ENCODE measurements at places on chromosomes 16 and 17.

DNA sequence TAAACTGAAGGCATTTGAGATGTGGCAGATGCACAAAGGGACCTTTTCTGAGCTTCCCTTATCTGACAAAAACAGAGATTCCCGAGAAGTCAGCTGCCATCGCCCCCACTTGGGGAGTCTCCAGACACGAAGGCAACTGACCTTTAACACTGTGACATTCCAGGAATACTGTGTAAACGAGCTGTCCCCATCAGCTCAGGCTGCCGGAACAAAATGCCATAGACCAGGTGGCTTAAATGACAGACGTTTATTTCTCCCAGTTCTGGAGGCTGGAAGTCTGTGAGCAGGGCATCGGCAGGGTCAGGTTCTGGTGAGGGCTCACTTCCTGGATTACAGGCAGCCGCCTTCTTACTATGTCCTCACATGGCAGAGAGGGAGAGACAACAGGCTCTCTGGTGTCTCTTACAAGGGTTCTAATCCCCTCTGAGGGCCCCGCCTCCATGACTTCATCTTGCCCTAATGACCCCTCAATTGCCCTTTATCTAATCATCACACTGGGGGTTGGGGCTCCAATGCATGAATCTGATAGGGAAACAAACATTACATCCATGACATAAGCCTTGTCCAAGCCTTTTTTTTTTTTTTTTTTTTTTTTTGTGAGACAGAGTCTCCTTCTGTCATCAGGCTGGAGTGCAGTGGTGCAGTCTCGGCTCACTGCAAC, 178.5 kb upstream of the RPL38 start:
- no peak for DNase-seq

- DNase-seq, result no peak
These were observed 22.3 kb upstream of the CDC6 start for GRCh38 chr17:40265337-40265736.

DNA sequence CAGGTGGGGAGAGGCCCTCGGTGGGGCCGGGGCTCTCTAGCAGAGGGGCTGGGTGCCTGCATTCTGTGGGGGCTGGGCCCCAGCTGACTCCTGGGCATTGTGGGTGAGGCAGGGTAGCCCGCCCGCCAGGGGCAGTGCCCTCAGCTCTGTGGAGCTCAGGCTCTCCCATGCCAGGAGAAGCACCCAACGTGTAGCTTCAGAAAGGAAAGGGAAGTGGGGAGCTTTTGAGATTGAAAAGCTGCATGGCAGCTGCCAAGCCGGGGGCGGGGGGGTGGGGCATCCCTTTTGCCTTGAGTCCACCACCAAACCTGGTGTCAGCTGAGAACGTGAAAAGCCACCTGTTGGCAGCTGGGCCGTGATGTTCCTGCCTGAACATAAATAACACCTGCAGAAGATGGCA, 192.1 kb upstream of the CIBAR2 start:
- DNase-seq, result no peak

- no peak for DNase-seq
These were observed 820 bp downstream of the GRIN2C start for GRCh38 chr17:74858672-74859458.

DNA sequence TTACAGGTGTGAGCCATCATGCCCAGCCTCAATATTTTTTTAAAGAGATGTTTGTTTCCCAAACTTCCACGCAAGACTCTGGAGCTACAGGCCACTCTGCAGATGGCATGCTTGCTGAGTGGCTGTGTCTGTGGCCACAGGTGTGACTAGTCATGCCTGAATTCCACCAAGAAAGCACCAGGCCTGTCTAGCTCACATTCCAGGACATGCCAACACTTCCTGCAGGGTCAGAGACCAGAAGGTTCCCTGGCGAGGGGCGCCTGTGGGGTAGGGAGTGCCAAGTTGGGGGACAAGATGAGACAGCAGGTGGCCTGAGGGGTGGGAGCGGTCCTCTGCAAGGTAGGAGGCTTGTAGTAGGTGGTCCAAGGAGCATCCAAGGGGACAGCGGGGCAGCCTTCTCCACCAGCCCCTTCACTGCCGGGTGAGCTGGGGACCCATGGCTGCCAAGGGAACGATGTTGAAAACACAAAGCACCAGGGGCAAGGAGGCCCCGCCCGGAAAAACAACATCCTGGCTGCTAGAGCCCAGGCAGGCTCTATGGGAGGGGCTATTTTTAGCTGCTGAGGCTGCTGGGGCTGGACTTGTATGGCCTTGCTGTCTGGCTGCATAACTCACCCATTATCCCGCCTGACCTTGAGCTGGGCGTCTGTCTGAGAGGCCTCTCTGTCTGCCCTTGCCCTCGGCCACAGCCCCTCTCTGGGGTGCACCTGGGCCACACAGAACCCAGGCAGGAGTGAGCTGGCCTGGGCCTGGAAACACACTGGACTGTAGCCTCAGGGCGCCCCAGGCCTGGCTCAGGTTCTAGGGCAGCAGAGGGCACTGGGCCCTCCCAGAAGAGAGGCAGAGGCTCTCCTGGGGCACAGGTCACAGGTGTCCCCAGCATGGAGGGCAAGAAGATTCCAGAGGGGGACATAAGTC, 5.7 kb downstream of the TRIM47 start:
- DNase-seq, result no peak

- no peak for DNase-seq
These were observed 26.8 kb upstream of the PIK3R6 start for GRCh38 chr17:8894202-8894671.

- DNase-seq, result no peak
These were observed 19.4 kb downstream of the PRDM7 start for GRCh38 chr16:90057738-90058173.

- peak; percentile 1 for DNase-seq
These were observed 396.8 kb downstream of the NPIPA8 start for GRCh38 chr16:17939723-17940122.

DNA sequence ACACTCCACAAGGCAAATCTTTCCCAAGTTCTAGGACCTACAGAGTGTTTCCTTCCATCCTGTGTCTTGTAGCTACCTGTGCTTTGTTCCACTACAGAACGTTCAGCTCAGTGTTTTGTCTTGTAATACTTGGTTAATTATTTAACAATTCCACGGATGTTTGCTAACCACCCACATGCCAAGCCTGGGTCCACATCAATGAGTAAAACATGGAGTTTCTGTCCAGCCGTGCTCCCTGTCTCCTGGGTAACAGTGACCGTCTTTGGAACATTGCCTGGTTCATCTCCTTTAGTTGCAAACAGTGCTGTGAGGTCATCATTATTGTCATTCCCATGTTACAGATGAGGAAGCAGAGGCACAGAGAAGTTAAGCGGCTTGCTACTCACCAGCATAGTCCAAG, 41.3 kb downstream of the IRF8 start:
- DNase-seq, result no peak

GRCh38 chr17:63015824-63016223, 49.8 kb downstream of the TANC2 start:
- no peak for DNase-seq

DNA sequence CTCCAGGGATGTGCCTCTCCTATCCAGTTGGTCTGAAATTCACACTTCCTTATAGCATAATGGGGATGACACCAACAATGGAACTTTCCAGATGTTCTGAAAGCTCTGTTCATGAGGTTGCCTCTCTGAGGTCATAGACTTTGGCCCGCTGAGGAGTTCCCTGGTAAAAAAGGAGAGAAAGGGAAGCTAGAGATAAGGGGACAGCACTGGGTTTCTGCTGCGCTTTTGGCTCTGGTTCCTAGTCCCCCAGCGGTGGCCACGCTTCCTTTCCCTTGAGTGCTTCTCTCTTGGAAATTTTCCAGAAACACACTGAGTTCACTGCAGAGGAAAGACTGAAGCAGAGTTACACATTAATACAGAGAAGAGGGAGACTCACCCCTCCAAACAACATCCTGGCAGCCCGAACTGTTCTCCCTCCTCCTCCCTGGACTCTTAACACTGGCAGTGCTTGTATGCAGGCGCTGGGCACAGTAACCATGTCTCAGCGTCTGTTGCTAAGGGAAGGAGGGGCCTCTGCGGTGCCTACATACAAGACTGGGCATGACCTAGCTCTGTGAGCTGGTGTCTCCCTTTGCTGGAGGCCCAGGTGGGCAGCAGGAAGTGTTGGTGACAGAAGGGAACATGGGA, at the start of gene DNAH3:
Gene DNAH3, minus strand, starts transcription at position 472 of the 627 bp plus-strand sequence. CDS start 527 bp downstream, outside the sequence.
- DNase-seq, result no peak

- DNase-seq, result no peak
These were observed 31.0 kb downstream of the CCT6B start for GRCh38 chr17:34930283-34930682.

DNA sequence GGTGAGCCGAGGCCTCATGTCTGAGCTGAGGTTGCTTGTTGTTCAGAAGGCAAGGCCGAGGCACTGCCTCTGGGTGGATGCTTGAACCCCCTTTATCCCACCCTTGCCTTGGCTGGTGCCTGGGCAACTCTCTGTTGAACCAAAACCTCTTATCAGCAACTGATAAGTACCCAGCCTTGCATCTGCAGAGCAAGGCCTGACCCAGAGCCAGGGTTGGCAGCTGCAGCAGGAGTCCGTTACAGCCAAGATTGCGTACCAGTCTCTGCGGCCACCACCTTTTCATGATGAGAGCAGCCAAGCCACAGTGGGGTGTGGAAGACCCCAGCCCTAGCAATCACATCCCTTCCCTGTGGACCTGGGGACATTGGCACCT, 118.3 kb downstream of the RAB11FIP4 start:
- DNase-seq, result no peak

GRCh38 chr17:17151962-17152361, 54.2 kb downstream of the PLD6 start:
- no peak for DNase-seq

DNA sequence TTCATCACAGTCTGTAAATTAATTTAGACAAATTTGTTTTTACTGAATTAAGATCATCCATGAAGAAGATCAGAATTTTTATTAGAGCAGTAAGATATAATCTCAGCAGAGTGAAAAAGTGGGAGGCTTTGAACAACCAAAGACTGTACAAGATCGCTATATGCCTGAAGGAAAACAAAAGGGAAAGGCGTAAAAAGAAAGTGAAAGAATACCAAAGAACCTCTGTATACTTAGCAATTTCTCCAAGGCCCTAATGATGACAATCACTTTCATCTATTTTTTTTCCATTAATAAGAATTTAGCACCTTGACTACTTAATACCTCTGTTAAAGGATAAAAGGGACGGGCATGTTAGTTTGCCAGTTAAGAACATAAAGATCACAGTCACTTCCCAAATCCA, 38.6 kb upstream of the ABCA10 start:
- no peak for DNase-seq

DNA sequence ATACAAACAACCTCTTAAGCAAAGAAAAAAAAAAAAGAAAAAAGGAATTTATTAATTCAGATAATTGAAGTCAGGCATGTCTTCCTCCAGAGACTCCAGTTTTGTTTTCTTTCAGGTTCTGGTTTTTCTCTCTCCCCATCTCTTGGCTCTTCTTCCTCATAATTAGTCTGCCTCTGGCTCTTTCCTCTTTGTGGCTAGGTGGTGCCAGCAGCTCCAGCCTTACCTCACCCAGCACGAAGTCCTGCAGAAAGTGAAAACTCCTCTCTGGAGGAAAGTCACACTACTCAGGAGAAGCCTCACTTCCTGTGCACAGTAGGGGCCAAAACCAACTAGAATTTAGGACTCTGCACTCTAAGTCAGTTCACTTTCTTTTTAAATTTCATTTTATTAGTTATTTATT, 10.3 kb upstream of the NFAT5 start:
- no peak for DNase-seq

GRCh38 chr16:53055541-53056391, 975 bp downstream of the CHD9 start:
- DNase-seq, result no peak

DNA sequence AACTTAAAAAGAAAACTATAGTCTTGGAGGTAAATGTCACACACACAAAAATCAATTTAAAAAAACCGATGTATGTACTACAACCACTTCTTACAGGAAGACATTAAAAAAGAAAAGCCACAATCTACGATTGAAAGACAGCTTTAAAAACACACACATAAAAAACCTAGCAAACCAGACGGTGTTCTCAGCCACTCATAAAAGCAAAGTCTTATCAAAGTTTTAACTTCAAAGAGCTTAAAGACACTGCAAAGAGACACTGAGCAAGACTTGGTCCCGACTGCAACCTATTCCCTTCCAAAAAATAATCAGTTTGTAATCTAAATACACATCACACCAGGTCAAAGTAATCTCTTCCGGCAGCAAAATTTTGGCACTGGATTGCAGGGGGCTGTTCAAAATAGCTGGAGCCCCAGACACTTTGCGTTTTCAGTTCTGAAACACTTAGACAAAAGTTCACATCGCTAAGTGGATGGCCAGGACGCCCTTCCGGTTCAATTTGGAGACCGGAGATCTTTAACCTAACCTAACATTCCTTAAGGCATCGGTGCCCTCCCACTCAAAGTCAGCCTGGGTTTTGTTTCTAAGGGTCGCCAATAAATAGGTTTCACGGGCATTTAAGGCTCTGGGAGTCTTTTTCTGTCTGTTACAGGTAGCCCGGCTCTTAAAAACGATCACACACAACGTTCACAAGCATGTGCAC, 2.6 kb downstream of the ZCCHC14 start:
- DNase-seq, result peak; percentile 11

GRCh38 chr16:75626806-75627205, 3.7 kb upstream of the ADAT1 start:
- no peak for DNase-seq

GRCh38 chr16:57982385-57982784, 11.5 kb upstream of the CNGB1 start:
- no peak for DNase-seq

DNA sequence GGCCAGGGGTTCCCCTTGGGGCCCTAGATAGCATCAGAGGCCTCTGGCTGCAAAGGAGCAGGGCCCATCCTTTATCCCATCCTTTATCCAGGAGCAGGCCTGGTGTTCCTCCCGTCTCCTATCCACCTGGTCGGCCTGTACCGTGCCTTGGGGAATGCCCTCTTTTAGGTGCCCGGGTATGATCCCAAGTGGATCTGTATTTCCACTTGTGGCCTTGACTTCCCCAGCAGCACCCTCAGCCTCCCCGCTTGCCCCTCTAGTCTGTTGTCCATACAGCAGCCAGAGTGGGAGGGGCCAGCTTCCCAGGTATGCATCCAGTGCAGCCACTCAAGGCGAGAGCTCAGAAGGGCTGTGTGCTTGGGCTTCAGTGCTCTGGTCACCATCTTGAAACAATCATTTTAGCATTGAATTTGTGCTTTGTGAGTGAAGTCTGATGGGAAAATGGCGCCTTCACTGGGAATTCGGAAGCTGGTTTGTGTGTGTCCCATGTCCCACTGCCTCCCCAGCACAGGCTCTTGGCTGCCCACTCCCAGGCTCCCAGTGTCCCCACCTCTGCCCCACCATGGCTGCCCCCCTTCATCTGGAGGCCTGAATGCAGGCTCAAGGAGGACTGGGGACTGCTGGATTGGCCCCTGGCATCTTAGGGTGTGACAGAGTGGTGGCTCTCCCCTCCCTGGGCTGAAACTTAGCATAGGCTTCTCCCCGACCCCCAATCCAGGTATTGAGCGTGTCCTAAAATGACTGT, 3.3 kb upstream of the RNF112 start:
- no peak for DNase-seq
